ENCODE measurements at places on chromosomes 1 and 21. TPM values are rescaled to one million over a fixed set of nuclear protein-coding genes. Genes with fewer than 3 reads are reported as not detected.
A peak's percentile ranks its signal among the peaks of the same experiment; 100 is the strongest.

DNA sequence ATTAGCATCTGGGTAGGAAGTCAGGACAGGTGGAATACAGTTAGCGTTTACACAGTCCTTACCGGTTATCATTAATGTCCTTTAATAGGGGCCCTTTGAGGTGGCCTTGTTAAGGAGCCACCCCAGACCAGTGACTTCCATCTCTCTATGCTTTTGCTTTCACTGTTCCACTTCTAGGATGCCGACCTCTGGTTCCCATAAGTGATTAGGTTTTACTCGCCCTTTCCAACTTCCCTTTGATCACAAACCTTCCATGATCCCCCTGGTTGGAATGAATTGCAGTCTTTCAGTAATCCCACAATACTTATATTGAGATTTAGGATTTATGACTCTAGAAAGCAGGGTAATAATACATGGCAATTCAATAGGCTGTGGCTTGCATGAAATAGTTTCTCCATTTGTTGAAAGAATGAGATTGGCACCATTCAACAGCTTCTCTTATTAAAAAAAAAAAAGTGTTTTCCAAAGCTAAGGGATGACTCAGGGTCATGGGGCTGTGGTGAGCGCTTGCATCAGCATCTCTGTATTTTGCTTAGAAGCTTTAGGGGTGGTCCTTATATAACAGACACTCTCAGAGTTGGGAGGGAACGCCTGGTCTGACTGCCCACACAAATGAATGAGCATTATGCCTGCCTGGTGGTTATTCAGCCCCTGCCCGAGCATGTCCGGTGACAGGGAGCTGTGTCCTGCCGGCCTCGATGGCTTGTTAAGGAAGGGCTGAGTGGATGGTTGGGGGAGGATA lies 110.5 kb downstream of the CNIH3 start:
- no peak for DNase-seq

The GJA8 gene
- total RNA-seq = not detected

DNA sequence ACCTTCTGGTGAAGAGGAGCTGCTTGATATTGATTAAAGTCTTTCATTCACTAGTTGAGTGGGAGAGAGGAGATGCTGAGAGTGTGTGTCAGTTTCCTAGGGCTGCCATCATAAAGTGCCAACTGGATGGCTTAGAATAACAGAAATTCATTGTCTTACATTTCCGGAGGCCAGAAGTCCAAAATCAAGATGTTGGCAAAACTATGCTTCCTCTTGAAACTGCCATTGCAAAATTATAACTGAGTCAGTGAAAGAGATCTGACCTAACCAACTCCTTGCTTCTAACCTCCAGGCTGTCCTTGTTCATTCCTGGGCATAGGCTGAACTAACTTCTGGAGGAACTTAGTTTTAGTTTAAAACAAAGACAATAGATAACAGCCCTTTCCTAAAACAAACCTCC lies 47.1 kb downstream of the PTGS2 start:
- DNase-seq = no peak

The TAS1R1 gene
- not detected for total RNA-seq

DNA sequence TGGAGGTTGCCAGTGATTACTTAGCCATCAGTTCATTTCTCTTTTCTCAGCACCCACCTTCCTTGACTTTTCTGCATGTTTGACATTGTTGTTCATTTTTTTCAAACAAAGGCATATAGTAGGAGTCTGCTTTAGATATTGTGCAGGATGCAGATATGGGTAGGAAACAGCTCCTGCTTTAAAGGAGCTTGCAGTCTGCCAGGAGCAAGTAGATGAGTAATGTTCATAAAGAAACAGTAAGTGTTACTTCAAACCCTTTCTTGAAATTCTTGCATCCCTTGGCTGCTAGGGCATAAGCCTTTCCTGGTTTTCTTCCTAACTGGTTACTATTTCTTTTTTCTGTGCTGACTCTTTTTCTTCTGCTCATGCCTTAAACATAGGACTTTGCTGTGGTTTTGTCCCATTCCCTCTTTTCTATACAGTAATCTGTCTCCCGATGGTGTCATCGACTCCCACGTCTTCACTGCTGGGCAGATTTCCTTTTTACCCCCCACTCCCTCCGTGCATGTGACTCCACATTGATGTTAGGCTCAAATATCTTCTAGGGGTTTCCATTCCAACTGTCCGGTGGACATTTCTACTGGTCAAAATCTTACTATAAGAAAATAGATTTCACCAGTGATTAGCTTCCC lies 20.4 kb downstream of the PTGFRN start:
- no peak for DNase-seq

DNA sequence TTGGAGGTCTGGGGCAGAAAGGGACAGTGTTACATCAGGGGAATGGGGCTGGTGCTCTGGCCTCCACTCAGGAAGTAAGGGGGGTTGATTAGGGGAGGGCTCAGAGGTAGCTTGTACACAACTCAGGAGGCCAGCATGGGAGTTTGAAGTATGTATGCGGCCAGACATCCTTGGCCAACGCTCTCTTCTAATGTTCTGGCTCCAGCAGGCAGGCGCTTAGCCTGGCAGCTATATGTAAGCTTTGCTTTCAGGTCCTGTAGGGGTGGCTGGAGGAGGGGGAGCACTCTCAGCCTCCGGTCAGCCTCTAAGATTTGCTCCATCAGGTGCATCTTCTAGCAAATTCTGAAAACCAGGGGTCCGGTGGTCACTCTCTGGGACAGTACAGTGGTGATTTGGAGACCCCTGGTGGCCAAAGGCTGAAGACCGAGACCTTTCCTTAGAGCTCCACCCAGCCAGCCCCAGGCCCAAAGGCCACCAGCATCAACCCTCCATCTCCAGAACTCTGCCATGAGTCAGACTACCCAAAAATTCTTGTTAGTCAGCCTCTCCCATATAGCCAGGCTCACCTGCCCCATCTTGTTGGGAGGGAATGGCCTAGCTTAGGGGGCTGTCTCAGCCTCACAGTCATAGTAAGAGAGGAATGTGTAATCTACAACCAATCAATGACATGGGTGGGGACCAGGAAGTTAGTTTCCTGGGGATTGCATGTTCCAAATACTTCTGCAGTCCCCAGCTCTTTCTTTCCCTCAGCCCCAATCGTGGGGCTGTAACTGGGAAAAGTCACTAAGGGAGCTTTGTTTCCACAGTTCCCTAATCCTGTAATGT lies 9.7 kb upstream of the COL8A2 start:
- DNase-seq = peak; percentile 42

- no peak for DNase-seq
Measured at GRCh38 chr1:235741294-235741693, 91.7 kb upstream of the GNG4 start.

GRCh38 chr1:31633117-31633516 lies 11.6 kb downstream of the PEF1 start:
- no peak for DNase-seq

GRCh38 chr1:75502776-75503175 lies 108.1 kb downstream of the SLC44A5 start:
- no peak for DNase-seq

DNA sequence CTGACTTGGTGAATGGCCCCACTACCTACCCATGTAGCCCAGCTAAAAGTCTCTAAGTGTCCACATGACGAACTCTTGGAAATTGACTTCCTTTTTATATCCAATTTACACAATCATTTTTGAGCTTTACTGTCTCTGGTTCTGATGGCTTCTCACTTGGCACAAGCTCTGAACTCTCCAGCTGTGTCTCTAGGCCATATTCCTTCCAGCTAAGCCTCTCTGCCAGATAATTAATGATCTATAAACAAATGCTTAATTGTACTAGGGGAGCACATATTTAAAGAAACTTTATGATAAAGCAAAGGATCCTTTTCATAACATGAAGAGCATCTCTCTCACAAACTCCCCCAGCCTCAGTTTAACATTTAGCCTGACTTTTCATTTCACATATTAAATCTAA lies 16.3 kb upstream of the BEND5 start:
- DNase-seq = no peak

DNA sequence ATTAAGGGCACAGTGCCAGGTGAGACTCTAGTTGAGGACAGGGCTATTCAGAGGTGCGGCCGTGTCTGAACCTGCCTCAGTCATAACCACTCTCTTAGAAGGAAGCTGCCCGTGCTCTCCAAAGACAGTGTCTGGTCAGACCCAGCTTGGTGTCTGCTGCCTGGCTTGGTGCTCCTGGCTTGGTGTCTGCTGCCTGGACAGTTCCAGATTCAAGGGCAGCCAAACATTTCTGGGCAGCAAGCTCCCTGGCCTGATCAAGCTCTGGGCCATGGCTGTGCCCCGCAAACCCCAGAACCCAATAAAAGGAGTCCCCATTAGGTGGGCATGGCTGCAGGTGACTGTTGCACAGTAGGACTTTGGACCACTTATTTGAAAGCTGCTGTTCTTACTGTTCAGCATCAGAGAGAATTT lies 27.7 kb downstream of the NEK2 start:
- DNase-seq = no peak

DNA sequence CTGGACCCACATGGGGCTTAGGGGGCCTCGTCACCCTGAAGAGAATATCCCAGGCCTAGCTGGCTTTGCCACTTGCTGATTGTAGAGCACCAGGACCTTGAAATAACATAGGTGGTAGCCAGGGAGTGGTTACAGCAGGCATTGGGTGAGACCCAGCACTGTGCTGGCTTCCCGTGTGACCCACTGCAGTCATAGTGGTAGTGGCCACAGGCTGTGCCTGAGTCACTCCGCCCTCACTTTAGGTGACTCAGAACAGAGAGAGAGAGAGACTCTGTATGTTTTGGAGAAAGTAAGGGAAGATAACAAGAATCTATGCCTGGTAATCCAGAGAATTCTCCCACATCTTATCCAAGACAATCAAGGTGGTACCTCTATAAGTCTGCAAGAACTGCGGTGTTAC lies 98.7 kb upstream of the LHX8 start:
- DNase-seq = no peak

The ELAVL4 gene
- total RNA-seq = not detected

DNA sequence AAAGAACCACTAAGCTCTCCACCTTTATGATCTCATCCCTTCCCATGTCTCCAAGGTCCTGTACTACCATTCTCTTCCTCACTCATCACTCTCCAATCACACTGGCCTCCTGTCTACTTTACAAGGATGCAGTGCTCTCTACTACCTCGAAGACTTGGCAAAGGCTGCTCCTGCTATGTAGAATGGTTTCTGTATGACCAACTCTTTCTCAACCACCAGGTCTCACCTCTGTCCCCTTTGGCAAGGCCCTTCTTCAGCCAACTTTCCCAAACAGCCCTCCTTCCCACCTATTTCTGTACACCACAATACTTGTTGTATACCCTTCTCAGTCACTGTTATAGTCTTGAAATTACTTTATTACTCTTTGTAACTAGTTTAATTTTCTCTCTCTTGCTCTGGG lies 41.2 kb downstream of the FYB2 start:
- DNase-seq = no peak

DNA sequence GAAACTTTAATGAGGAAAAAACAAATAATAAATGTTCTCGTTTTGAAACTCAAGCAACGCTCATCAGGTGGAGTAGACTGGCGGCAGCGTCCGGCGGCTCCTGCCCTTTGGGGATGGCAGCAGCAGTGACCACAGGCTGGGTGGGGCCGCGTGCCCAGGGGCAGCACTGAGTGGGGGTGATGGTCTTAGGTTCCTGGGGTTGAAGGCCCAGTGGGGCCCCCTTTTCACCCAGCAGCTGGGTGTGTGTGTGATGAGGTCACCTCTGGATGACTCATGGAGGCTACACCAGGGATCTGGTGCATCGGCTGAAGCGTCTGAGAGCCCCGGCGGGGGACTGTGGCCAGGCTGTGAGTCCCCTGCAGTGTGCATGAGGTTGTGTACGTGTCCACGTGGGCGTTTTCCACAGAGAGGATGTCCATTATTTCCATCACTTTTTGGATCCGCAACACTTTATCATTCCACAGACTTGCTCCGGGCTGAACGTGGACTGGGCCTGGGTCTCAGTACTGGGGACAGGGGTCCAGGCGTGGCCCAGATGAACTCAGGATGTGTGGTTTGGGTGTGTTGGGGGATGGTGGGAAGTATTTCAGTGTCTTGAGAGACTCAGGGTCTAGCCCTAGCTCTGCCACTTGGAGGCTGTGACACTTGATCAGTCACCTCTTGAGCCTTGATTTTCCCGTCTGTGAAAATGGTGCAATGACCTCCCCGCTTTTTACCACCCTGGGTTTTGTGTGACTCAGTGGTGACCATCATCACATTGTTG lies 25.6 kb downstream of the LDLRAP1 start:
- DNase-seq = no peak

The MTF1 gene
- total RNA-seq = 11.3 TPM

The RAB42 gene
- total RNA-seq = 1.2 TPM

DNA sequence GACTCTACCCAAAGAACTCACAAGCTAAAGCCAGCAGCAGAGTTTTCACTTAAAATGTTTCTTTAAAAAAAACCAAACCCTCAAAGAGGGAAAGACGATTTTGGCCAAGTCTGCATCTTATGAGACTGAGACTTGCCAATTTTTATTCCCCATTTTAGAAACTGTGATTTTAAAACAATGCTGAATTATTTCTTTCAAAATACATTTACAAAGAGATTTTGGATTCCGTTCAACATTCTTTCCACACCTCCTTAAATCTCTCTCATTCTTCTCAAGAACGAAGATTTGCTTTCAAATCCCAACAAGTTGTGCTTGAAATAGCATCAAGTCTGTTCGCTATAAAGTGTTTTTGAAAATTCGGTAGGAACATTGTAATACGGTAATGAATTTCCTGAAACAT lies 133.9 kb upstream of the VANGL1 start:
- no peak for DNase-seq

DNA sequence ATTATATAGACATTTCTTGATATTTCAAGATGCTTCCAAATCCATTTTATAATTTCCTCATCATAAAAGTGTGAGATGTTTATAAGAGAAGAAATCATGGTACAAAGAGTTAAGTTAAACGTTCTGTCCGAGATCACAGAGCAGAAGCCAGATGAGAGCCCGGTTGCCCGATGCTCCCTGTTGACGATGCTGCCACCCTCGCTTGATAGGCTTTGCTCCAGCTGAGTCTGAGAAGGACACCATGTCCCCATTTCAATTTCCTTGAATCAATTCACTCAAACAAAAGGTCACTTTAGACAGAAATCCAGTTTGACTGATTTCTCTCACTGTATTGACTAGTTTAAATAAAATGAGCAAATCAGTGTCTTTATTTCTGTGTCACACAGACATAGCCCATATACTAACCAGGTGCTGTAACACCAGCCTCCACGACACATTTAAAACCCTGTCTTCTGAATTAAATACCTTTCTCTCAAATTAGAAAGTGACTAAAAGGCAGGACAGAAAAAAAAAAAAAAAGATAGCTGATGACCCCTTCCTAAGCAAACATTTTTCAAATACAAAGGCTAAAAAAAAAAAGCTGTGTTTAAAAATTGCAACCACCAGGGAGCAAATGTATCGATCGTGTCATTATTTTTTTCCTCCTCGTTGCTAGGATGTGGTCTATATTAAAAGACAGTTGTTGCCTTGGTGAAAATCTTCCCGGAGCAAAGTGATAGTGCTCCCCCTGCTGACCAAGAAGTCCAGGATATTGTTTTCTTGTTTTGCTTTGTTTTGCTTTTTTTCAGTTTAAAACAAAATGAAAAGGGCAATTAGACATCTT lies 35.2 kb downstream of the DNASE2B start:
- no peak for DNase-seq

- DNase-seq = no peak
Measured at GRCh38 chr1:163027610-163028009, 41.6 kb upstream of the RGS4 start.

The CHODL gene
- total RNA-seq = 0.25 TPM

- no peak for DNase-seq
Measured at GRCh38 chr1:216731562-216731961, 8.3 kb upstream of the ESRRG start.

The AJAP1 gene
- 0.16 TPM for total RNA-seq

Measured in left ventricle myocardium inferior (tissue), 1 donor.